Psoas muscle (tissue), 8 donors: ENCODE measurements at places on chromosomes 7 and 10. TPM values are rescaled to one million over a fixed set of nuclear protein-coding genes. Genes with fewer than 3 reads are reported as not detected.
A peak's percentile ranks its signal among the peaks of the same experiment; 100 is the strongest.

Gene CPEB3
- total RNA-seq: 6.1 TPM

- peaks cover 5% of the 10 kb centered on the region for H3K4me1 ChIP-seq
- H3K36me3 ChIP-seq: no peaks in the 10 kb centered on the region
- no peak for DNase-seq
- no peak overlapping the region for H3K4me3 ChIP-seq
- H3K27ac ChIP-seq: no peak overlapping the region
Observed at GRCh38 chr10:52064084-52064845, 249.8 kb upstream of the DKK1 start.

DNA sequence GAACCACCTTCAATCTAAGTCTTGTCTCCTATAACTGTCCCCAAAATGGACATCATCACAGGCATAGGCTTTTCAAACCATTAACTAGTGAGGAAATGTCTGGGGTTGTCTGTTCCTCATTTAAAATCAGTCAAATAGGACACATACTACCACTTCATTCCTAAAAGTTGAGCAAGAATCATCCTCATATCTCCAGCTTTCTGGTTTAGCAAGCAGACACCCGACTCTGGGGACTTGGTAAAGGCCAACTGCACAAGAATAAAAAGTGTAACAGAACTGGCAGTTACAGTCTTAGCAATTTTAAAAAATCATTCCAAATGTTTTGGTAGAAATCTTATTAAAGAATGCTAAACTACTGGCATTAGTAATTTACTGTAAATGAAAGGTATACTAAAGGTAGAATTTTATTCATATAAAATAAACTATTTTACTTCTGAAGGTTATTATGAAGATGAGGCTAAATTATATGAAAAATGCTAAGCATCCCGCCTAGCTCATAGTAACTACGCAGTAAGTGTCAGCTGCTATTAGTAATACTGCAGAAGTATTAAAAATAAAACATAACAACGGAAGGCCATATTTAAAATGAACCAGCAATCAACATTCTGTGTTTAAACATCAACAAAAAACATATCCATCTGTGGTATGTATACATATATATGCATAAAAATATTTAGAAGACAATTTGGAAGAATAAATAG, 60.8 kb downstream of the ZNF438 start:
- H3K27ac ChIP-seq: peak overlapping the region; percentile 86
- H3K27me3 ChIP-seq: no peaks in the 10 kb centered on the region
- peak overlapping the region; percentile 38 for H3K4me3 ChIP-seq

DNA sequence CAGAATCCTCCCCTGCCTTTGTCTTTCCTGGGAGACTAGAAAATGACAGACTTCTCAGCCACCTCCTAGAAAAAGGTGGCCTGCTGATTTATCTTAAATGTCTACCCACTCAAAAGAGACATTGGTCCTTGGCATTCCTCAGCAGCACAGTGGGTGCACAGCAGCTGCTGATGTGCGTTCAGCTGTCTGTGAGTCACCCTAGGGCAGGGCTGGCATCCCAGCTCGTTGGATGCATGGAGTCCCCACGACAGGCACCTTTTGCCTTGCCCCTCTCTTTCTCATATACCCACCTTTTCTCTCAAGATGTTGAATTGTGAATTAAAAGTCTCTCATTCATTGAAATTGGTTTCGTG, 113.0 kb downstream of the DOCK1 start:
- no peak overlapping the region for H3K4me3 ChIP-seq
- DNase-seq: no peak
- no peak overlapping the region for H3K27ac ChIP-seq
- H3K27me3 ChIP-seq: no peaks in the 10 kb centered on the region

GRCh38 chr7:84247591-84247990, 53.0 kb upstream of the SEMA3A start:
- H3K4me3 ChIP-seq: no peak overlapping the region
- no peak for DNase-seq
- no peaks in the 10 kb centered on the region for H3K4me1 ChIP-seq
- no peaks in the 10 kb centered on the region for H3K27me3 ChIP-seq

GRCh38 chr7:480531-481218, 39.0 kb downstream of the PDGFA start:
- H3K4me3 ChIP-seq: no peak overlapping the region
- H3K4me1 ChIP-seq: peaks cover 5% of the 10 kb centered on the region
- DNase-seq: peak; percentile 48
- H3K27ac ChIP-seq: no peak overlapping the region

Gene FAM13C
- 13.5 TPM for total RNA-seq

Gene OPN1SW
- not detected for total RNA-seq
